Muscle of arm (tissue), 14 donors: ENCODE measurements at places on chromosomes 2 and 18. TPM values are rescaled to one million over a fixed set of nuclear protein-coding genes. Genes with fewer than 3 reads are reported as not detected.

DNA sequence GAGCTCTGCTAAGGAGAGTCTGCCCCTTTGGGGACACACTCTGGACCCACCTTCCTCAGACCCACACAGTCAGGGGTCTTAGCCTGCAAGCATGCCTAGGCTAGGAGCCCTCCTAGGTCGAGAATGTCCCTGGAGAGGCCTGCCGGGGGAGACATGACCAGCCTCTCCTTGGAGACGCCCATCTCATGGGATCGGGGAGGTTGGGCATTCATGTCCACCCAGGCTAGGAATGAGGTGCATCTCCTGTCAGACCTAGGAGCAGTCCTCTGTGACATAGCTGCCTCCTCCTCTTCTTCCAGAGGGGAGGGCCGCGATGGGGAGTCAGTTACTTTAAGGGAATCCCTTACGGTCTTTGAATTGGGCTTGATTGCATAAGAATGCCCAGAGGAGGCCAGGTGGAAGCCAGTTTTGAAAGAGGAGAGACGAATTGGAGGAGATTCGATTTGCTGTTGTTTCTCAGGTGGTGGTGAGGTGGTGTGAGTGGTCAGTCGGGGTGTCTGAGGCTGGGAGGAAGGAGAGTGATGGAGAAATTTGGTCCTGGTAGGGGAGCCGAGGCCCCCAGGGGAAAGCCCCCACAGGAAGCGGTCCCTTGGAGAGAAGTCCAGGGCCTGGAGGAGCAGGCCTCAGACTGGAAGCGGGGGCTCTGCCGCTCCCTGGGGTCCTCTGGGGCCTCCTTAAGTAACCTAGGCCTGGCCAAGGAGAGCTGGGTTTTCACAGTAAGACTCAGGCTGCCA, 241.3 kb downstream of the DYSF start:
- no peak for DNase-seq

GRCh38 chr2:38092196-38092902, 16.4 kb upstream of the CYP1B1 start:
- DNase-seq: no peak

- DNase-seq: no peak
Measured at GRCh38 chr2:31251018-31251417, 17.1 kb downstream of the EHD3 start.

- DNase-seq: no peak
Measured at GRCh38 chr18:63683152-63683551, 19.6 kb upstream of the SERPINB11 start.

- no peak for DNase-seq
Measured at GRCh38 chr2:56971383-56971974, 787.7 kb downstream of the CCDC85A start.

- DNase-seq: no peak
Measured at GRCh38 chr2:37026050-37026449, 58.1 kb downstream of the HEATR5B start.

GRCh38 chr2:46550686-46551404, 71.5 kb downstream of the TMEM247 start:
- DNase-seq: no peak

Gene DQX1
- not detected for polyA plus RNA-seq

Gene HOXD8
- 46.1 TPM for polyA plus RNA-seq
